ENCODE measurements at places on chromosomes 3 and 15.
A peak's percentile ranks its signal among the peaks of the same experiment; 100 is the strongest.

- DNase-seq: no peak
These were observed 75.2 kb downstream of the NEO1 start for GRCh38 chr15:73127302-73127936.

DNA sequence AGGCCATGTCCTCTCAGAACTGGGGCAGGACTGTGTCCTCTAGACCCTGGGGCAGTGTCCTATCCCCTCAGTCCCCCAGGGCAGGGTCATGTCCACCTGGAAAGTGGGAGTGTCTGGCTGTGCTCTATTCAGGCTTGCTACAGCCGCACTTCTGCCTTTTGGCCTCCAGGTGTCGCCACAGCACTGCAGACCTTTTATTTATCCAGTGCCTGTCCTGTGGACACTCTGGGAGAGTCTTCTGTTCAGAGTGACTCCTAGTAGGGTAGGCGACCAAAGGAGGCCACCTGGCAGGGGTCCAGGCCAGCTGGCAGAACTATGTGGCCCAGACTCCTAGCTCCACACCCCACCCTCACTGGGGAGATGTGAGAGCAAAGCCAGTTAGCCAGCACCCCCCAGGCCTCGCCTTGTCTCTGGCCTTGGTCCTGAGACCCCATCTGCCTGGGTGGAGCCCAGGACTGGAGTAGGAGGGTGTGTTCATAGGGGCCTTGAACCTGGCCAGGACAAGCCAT, 3.9 kb downstream of the TMIE start:
- peak; percentile 61 for DNase-seq

DNA sequence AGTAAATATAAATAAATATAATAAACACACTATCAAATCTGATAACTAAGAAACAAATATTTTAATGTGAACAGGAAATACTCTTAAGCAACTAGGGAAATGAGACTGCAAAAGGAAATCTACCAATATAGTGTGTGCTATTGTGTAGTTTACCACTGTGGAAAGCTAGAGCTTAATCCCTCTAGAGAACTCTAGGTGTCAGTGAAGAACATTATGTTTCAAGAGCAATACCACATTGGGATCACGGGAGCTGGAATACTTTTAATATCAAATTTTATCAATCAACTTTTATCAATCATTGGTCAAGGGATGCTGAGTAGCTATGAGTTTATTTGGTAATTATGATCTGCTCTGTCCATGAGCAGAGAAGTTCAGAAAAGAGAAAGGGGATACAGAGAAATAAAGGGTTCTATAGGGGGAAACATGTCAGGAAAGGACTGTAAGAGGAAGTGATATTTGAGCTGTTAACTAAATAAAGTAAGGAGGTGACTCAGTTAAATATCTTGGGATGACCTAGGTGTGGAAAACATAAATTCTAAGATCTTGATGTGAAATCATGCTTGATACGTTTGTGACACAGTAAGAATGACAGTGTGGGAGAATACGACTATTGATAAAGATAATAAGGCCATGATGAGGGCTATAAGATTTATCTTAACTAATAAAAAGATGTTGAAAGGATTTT, 762.2 kb upstream of the ALCAM start:
- DNase-seq: no peak

GRCh38 chr15:81929557-81929956, 116.3 kb downstream of the MEX3B start:
- DNase-seq: no peak

DNA sequence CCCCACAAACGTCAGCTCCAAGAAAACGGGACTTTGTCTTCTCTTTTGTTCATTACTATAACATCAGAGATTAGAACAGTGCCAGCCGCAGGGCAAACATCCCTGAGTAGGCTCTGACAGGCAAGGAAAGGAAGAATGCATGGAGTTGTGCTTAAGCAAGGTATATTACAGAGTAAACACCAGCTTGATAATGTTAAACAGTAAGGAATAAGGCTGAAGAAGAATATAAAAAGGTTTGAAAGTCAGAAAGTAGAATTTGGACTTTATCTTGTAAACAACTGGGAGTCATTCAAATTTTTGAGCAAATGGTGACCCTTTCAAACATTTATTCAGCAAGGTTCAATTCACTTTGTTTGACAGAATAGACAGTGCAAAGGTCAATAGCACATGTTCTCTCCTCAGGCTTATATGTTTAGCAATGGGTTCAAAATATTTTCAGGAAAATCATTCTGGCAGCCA, 11.0 kb downstream of the GABPB1 start:
- no peak for DNase-seq

DNA sequence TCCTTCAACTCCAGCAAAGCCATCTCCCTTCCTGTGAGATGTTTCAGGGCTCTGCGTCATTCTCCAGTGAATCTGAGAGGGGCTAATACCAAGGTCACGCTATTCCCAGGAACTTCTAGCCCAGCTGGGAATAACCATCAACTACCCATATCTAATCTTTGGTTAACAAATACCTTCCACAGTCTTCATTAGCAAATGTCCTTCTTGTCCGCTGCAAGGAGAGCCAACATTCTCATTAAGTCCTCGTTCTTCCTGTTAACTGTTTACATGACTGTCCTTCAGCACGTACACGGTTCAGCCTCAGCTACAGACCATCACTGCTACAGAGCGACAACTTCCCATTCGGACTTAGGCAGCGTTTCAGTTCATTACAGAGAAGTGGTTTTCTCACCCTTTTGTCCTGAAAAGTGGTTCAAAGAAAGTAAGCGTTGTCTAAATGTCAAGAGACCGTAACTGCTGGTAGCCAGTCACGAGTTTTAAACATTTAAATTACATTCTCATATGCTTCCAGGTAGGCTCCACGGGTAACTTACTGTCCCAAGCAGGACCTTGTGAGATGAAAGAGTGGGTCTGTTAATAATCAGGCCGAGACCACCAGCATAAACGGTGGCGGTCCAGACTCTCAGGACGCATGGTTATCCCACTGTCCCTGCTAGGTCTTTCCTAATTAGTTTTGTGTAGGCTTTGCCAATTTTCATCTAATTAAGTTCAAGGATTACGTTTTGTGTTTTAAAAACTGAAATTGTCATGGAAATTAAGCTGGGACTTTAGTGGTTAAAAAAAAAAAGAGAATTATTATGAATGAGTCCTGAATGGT, 63.8 kb downstream of the CHSY1 start:
- no peak for DNase-seq

DNA sequence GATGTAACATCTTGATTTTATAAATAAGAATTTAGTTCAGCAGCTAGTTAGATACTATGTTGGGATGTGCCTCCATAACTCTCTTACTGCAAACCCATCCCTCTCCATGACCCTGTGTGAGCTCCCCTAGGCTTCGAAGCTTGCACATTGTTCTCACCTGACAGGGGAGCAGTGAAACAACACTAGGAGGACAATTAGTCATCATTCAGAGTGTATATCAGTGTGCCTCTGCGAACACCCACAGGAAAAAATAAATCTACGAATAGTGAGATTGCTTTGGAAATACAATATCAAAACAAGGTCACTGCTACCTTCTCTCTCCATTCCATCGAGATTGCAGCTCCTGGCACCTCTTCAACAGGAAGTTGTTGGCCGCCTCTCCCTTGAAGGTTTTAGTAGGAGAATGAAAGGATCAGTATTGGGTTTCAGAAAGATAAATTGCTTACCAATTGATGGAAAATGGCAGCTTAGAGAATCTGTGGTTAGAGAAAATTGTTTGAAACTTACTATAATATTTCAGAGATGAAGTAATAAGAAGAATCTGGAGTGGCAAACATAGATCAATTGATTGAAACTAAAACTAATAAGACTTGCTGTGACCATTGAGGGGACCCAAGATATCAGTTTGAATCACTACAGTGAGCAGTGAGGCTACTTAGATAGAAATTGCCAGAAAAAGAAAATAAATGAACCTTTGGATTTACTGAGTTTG, 103.2 kb downstream of the CHL1 start:
- DNase-seq: no peak

- DNase-seq: no peak
These were observed 54.1 kb downstream of the PLXNA1 start for GRCh38 chr3:127037021-127037400.

GRCh38 chr15:41263891-41264351, 32.9 kb downstream of the CHP1 start:
- no peak for DNase-seq

DNA sequence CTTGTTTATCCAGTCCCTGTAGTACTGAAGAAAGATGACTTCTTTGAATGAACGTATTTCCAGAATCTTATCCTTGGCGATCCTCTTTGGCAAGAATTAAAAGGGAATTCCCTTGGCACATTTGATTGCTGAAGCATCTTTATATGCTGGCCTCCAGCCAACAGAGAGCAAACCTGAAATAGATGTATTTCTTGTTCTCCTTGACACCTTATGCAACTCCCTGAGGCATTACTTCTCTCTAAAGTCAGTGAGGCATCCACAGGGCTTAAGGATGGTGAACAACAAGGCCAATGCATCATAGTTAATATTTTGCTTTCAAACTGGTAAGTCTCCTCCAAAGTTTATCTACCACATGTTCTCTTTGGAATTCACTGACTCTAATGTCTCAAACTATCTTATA, 450.9 kb upstream of the THRB start:
- DNase-seq: no peak

- no peak for DNase-seq
These were observed 9.3 kb upstream of the MBNL1 start for GRCh38 chr3:152259468-152259867.

- no peak for DNase-seq
These were observed 17.7 kb downstream of the IREB2 start for GRCh38 chr15:78455749-78456148.

DNA sequence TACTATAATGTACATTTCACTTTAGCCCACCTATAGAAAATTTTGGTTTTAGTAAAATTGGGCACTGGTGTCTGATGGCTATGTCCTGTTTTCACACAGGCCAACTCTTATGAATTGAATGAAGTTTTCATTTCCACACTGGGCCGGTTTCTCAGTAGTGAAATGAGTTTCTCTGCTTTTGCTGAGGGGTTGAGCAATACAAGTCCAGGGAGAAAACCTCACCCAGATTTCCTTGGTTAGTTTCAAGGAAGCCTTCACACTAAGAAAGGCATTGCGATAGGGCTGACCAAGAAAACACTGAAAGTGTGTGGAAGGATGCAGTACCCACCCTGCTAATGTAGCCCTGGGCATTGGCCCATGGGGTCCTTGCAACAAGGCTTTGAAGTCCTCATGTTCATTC, 331.5 kb upstream of the CFAP20DC start:
- DNase-seq: no peak

GRCh38 chr3:128077202-128077624, 25.0 kb downstream of the SEC61A1 start:
- no peak for DNase-seq

- peak; percentile 48 for DNase-seq
These were observed 61.8 kb downstream of the SLC12A8 start for GRCh38 chr3:125150525-125151441.

- DNase-seq: no peak
These were observed 136.8 kb downstream of the FHIT start for GRCh38 chr3:61114316-61114953.

DNA sequence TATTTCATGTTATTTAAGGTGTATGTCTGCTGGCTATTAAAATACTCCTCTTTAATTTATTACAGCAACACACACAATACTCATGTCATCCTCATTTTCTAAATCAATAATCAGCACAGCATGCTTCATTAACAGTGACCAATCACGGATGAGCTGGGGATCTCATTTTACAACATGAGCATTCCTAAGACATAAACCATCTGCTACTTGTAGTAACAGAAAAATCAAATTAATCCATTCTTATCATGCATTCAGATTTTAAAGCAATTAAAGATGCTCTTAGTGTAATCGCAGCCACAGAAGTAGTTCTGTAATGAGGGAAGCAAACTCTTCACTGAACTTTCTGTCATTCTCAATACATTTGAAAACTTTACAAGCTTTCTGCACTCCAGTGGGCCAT, 191.1 kb downstream of the TBC1D5 start:
- no peak for DNase-seq

DNA sequence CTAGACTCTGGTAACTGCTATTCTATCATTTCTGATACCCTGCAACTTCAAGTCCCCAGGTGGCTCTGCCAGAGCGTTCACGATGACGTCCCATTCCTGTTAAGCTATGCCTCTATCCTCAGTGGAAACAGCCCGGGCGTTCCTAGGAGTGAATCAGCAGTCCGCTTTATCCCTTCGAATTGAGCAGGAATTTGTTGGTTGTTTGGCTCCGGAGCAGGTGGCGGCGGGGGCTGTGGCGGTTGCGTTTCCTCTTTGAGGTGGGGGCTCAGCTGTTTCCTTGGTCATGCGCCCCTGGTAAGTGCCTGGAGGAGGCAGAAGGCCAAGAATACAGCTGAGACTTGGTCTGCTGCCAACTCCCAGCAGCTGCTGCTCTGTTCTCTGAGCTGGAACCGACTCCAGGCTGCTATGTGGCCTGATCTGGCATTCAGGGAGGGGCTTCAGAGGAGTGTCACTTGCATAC, 25.2 kb downstream of the ARPP21 start:
- no peak for DNase-seq
